Lower leg skin (tissue), 4 donors: ENCODE measurements at places on chromosomes 6 and 20.

DNA sequence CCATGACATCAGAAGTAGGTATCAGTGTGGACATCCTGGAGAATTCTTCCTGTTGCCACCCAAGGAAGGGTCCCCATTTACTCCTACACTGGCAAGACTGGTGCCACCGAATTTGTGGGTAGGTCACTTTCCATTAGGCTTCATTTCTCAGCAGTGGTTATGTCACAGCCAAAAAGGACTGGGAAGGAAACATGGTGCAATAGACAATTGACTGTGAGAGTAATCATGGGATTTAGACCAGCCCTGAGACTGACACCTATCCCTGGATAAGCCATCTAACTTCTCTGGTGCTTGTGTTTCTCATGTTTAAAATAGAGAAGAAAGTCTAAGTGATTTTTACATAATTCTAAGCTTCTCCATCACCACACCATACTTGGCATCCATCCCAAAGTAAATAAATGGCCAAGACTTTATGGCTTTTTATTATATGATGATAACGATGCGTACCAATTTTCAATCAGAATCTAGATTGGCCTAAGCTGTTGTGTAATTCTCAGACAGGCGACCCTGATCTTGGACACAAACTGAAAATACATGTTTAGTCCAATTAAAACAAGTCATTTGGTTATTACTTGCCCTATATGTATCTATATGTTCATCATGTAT lies 10.2 kb downstream of the SMPDL3A start:
- DNase-seq: no peak

- DNase-seq: no peak
Observed at GRCh38 chr20:2305946-2306345, 10.1 kb downstream of the TGM3 start.

GRCh38 chr6:106334646-106335448 lies 9.3 kb upstream of the ATG5 start:
- no peak for DNase-seq

- peak; percentile 69 for DNase-seq
Observed at GRCh38 chr20:53829255-53829723, 235.7 kb upstream of the ZNF217 start.

DNA sequence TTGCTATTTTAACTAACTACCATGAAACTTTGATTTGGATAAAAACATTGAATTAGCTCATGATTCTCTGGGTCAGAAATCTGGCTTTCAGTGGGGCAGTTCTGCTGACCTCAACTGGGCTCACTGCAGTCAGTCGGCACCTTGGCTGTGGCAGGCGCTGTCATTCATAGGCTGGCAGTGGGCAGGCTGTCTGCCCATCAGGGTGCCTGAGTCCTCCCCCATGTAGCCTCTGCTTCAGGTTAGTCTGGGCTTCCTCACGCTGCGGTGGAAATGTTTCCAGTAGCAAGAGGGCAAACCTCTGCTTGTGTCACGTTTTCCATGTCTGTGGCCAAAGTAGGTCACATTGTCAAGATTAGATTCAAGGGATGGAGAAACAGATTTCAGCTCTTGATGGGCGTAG lies 251.0 kb upstream of the TCF21 start:
- no peak for DNase-seq

GRCh38 chr20:19828232-19828631 lies 70.2 kb downstream of the RIN2 start:
- no peak for DNase-seq

GRCh38 chr6:129124347-129124746 lies 241.4 kb downstream of the LAMA2 start:
- no peak for DNase-seq

GRCh38 chr20:58458342-58459057 lies 56.7 kb downstream of the APCDD1L start:
- no peak for DNase-seq

- peak; percentile 63 for DNase-seq
Observed at GRCh38 chr6:10451828-10452509, 37.1 kb upstream of the TFAP2A start.

DNA sequence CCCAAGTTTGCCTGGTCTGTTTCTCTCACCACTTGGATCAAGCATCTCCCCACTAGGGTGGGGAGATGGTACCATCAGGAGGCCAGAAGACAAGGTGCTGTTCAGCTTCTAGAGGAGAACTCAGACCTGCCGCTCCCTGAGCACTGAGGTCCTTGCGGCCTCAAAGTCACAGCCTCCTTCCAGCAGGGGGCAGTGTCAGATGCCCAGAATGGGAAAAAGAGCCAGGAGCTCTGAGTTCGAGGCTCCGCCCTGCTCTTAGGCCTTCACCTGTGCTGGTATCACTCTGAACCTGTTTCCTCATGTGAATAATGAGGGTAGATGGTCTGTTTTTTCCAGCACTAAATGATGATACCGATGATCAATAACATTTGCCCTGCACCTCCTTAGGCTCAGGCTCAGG lies 68.7 kb downstream of the TOX2 start:
- DNase-seq: no peak

DNA sequence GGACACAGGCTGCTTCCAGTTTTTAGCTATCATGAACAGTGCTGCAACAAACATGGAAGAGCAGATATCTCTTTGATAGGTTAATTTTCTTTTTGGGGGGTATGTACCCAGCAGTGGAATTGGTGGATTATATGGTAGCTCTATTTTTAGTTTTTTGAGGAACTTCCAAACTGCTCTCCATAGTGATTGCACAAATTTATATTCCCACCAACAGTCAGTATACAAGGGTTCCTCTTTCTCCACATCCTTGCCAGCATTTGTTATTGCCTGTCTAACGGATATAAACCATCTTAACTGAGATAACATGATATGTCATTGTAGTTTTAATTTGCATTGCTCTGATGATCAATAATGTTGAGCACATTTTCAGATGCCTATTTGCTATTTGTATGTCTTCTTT lies 237.6 kb downstream of the MMUT start:
- no peak for DNase-seq
